NCI-H524 (cell line): ENCODE measurements at places on chromosomes 3 and 15.
A peak's percentile ranks its signal among the peaks of the same experiment; 100 is the strongest.

DNA sequence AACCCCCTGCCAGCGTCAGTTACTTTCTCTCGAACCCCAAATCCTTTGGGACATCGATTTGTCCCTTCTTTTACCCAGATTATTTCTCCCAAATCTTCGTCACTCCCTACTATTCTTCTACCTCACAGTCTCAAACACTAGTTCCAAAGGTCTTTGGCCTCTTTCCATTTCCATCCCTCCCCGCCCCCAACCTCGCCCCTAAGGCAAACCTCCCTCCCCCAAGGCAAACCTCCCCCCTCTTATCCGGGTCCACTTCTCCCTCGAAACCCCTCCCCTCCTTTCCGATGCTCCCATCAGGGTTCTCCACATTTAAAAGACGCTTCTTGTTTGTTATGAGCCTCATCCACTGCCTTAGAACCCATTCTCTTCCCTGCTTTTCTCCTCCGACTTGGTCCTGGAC lies 583 bp downstream of the EAF1 start:
- no peak for DNase-seq

DNA sequence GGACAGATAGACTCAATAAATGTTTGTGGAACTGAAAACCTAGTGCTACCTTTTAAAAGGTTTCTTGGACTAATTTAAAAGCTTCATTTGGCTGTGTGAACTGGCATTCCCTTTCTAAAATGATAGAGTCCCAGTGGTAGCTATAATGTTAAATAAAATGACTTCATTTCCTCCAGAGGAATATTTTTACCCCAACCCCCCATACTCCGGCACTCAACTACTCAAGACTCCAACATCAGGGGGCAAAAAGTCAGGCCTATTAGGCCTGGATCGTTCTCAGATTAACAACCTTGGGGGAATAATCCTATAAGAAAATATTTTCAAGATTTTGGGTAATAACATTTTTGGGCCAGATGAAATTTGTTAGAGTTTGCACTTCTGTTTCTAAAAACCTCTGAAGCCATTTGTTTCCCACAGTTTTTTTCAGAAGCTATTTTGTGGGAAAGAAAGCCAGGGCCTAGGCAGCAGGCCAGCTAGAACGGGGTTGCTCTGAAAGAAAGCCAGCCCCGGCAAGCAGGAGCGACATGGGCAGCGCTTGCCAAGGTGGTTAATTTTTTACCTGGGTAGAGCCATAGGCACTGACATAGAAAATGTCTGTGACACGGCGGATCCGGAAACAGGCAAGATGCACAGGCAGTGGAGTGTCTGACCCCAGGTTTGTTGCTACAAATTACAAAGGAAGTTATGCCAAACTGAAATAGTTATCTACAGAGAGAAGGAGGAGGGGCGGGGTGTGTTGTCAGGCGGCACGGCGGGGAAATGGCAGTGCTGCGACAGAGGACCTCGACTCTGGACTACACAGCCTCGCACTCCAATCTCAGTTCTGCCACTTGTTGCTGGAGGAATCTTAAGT lies 84.6 kb downstream of the MAGI1 start:
- DNase-seq: no peak

DNA sequence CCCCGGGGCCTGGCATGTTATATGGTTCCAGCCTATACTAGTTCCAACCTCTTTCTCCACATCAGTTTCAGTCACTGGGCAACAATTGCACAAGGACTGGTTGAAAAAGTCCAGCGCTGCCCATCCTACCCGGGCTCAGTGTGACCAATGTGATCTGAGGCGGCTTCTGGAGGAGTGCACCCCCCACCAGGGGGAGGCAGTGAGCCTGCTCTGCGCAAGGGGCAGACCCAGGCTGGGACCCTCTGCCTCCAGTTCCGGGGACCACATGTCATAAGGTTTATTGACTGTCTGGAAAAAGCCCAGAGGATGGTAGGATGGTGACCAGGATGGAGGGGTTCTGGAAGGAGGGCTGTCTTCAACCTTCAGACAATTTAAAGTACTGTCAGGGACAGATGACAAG lies 25.6 kb upstream of the NR2E3 start:
- DNase-seq: no peak

- DNase-seq: no peak
Observed at GRCh38 chr15:63530752-63531299, 26.4 kb downstream of the USP3 start.

DNA sequence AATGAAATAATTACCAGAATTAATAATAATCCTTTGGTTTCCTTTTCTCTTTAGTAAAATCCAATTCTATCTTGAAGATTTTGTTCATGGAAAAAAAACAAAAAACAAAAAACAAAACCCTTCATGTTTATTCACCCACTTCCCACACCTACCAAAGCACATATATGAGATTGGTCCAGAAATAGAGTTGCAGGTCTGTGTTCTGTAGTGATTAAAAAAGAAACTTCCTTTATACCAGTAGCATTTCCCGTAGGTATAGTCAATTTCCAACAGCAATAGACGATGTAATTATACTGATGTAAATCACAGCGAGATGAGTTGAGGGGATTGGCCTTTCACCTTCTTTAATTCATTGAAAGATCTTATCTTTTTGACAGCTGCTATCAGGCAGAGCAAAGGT lies 194.6 kb downstream of the SOX2 start:
- DNase-seq: no peak

DNA sequence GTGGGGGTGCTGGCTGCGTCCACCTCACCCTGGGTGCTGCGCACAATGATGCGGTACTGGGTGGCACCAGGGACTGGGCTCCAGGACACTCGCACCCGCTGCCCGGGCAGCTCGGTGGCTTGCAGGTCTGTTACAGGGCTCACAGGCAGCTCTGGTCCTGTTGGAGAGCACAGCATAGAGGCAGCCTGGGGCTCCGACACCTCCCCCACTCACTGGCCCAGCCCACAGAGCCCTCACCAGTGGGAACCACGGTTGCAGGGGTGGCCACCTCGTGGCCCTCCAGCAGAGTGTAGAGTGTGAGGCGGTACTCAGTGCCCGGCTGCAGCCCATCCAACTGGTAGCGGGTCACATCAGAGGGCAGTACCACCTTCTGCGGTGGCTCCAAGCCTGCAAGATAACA lies 3.7 kb downstream of the COL7A1 start:
- no peak for DNase-seq

DNA sequence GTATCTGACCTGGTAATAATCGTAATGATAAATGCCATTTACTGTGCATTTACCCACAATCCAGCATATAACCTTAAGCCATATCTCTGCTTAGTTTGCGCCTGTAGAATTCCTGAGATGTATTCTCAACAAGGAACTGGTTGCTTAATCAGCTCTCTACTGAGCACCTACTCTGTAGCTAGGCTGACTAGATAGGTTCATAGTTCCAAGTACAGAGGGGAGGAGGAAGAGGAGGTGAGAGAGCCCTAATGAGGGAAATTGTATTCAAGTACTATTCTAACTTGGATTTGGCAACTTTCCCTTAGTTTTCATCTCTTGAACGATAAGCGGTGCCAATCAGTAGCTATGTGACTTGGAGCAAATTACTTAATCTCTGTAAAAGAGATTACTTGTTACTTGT lies 5.6 kb upstream of the AKAP13 start:
- peak; percentile 14 for DNase-seq

GRCh38 chr15:90982135-90982534 lies 12.2 kb downstream of the PRC1 start:
- DNase-seq: no peak

DNA sequence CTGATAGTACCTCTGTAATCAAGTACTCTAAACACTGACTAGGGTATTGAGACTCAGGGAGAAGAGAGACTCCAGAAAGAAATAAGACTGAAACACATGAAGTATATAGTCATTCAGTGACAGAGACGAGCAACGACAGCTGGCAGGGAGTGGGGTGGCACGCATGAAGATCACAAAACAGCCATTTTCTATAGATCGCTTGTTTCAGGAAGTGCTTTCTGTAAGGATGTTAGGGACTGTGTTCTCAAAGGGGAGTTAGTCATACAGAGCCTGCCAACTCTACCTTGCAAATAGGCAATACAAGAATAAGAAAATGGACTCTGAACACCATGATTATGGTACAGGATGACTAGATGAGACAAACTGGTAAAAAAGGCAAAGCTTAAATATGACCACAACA lies 139.5 kb downstream of the TBL1XR1 start:
- DNase-seq: peak; percentile 50

DNA sequence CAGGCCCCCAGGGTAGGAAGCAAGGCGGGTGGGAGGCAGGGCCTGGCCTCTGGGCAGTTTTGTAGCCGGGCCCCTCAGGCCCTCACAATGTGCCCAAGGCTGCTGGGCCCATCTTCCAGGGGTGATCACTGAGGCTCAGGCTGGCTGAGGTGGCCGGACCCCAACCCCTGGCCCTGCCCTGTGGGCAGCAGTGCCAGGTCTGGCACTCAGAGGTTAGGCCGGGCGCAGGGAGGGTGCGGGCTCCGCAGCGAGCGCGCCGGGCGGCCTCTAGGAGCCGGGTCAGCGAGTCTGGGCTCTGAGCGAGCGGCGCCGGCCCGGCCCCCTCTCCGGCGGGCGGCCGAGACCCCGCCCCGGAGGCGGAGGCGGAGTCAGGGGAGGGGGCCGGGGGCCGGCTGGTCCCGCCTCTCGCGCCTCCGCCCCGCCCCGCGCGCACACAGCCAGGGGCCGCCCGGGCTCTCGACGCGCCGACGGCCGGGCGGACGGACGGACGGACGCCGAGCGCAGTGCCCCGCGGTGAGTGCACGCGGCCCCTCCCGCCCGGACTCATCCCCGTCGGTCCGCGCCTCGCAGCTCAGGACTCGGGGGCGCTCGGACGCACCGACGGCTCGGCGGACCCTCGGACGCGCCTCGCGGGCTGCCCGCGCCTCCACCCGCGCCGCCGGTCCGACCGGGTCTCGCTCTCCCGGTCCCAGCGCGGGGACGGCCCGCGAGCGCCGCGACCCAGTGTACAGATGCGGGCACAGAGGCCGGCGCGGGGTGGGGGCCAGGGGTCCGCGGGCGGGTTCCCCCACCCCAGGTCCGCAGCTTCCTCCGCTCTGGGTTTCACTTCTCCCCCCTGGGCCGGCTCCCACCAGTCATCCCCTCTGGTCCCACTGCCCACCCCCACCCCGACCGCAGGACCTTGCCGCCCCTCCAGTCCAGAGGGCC lies at the start of gene FBLN2:
TSS of gene FBLN2 (plus strand) at position 430 of the 927 bp plus-strand sequence. CDS start 21,231 bp downstream, outside the sequence.
- DNase-seq: peak; percentile 29

GRCh38 chr3:111152496-111152895 lies 80.9 kb downstream of the NECTIN3 start:
- DNase-seq: no peak

DNA sequence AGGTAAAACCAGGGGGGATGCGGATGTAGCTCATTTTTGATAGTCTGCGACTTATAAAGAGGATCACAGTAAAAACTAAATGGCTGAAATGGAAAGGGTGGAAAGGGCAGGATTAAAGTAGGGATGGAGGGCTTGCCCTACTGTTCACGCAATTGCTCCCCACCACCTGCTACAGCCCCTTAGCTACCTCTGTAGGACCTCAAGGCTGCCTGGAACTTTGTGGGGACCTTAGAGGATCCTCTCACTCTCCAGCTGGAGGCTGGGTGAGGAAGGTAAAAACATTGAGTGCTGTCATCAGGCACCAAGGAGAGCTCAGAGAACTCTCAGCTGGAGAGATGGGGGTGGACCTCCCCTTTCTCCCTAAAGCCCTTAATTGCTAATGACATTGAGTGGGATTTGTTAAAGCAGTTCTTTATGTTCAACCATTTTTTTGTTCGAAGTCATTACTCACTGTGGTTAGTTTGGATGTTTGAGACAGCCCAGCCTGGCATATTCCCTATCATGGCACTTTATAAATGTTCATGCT lies 213.0 kb downstream of the CLSTN2 start:
- DNase-seq: peak; percentile 18

GRCh38 chr3:149393345-149394160 lies 16.1 kb upstream of the TM4SF1 start:
- peak; percentile 73 for DNase-seq

- DNase-seq: no peak
Observed at GRCh38 chr15:47565949-47566348, 151.4 kb upstream of the SEMA6D start.

DNA sequence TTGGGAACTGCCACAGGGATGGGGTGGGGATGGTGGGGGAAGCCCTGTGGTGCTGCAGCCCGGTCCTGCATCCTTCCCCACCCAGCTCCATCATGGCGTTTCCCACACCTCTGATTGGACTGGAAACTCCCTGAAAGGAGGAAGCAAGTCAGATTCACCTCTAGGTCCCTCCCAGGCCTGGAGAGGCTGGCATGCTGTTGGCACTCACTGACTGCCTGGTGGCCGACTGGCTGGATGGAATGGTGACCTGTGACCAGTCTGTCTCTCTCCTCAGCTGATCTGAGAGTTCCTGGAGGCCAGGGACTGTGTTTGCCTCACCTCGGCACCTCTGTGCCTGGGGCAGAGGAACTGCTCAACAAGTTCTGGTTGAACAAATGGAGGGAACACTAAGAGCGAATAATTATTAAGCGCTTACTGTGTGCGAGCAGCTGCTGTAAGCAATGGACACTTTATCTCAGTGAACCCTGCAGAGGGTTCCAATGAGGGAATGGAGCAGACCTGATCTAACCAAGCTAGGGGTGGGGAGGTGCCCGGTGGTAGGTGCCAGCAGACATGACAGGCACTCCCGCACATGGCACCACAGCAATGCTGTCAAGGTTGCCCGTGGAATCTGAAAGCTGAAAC lies 3.5 kb upstream of the HHATL start:
- DNase-seq: no peak

DNA sequence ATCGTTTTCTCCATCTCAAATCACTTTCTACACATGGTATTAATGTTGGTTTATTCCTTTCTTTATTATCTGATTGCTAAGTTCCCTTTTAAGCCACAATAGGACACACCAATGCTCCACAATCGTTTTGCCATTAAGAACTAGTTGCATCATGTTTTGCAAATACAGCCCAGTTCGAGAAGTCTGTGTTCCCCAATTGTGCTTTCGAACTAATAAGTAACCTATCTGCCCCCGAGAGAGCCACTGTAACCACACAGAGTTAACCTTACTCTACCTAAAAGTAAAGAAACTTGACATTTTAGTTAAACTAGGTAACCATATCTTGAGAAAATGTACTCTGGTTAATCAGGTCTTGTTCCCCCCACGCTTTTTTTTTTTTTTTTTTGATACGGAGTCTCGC lies 39.1 kb downstream of the MAGI1 start:
- DNase-seq: no peak

DNA sequence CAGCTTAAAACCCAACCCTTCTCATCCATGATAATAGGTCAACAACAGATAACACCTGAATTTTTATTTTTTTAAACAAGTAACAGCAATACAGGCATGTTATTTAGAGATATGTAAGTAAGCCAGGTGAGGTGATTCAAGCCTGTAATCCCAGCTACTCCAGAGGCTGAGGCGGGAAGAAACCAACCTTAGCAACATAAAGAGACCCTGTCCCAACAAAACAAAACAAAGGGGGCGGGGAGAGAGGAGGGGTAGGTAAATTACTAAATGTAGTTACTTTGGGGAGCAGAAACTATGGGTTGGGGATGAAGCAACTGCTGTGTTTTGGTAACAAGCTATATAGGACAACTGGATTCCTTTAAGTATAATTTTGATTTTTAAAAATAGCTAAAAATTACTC lies 47.0 kb downstream of the GNB4 start:
- no peak for DNase-seq

GRCh38 chr3:146343551-146343950 lies 92.6 kb upstream of the PLSCR4 start:
- peak; percentile 69 for DNase-seq
